ENCODE measurements at places on chromosomes 2 and 18.

DNA sequence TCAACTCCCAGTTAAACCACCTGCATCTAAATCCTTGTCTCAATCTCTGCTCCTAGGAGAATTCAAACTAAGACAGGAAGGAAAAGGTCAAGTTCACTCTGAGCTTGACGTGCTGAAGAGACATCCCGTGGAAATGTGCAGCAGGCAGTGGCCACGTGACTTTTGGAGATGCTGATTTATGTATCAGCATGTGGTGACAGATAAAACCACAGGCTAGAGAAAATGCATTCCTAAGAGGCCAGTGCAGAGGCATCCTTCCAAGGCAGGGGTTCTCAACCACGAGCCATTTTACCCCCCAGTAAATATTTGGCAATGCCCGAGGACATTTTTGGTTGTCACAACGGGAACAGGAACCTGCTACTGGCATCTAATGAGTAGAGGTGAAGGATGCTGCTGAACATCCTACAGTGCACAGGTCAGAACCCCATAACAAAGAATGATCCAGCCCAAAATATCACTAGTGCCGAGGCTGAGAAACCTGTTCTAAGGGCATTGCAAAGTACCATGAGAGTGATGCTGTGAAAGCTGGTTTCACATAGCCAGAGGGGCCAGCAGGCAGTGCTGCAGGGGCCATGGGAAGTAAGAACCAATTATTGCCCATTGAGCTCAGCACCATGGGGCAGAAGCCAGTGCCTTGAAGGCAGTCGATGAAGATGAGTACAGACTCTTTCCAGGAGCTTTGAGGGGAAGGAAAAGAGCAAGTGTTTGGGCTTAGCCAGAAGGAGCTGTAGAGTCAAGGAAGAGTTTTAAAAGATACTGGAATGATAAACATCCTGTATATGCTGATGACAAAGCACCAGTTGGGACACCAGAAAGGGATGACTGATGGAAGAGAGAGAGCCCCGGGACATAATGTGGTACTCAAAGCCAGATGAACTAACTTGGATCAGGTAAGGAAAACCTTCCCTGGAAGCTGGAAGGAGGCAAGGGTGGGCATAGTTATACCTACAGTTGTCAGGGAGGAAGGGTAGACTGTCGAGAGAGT lies 174.6 kb downstream of the HAUS1 start:
- no peak for DNase-seq

GRCh38 chr18:7459851-7460770 lies 107.0 kb upstream of the PTPRM start:
- no peak for DNase-seq

DNA sequence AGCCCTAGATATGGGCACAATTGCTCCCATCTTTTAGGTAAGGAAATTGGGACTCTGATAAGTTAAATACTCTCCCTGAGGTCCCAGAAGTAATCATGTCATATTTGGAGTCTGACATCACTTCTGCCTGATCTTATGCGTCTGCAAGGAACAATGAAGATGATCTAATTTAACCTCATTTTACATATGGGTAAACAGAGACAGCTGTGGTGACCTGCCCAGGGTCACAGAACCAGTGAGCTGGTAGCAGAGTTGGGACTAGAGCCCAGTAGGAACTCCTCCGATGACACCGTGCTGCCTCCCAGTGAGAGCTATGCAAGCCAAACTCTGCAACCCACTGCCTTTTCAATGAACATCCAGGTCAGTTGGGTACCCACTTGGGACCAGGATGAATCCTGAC lies 17.8 kb downstream of the CTAGE1 start:
- DNase-seq: no peak

DNA sequence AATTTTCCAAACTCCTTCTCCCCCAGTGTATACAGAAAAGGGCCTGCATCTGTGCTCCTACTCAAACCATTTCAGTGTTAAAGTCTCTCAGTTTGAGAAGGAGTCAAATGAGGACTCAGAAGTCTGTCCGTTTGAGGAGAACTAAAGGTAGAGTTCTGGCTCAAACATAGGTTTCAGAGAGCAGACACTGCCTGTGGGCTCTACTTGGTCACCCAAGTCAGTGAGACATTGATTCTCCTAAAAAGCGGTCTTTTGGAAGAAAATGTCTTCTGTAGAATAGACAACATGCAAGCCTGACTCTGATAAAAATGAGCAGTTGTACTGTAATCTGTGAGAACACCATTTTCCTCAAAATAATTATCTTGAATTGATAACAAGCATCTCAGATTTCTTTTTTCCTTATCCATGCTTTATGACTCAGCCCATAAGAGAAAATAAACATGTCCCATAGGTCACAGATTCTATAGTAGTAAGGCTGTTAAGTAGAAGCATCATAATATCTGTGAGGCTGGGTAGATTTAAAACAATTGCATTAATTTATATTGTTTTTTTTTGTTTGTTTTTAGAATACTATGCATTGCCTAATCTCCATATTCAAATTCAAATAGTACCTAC lies 82.8 kb downstream of the ASXL3 start:
- DNase-seq: no peak

DNA sequence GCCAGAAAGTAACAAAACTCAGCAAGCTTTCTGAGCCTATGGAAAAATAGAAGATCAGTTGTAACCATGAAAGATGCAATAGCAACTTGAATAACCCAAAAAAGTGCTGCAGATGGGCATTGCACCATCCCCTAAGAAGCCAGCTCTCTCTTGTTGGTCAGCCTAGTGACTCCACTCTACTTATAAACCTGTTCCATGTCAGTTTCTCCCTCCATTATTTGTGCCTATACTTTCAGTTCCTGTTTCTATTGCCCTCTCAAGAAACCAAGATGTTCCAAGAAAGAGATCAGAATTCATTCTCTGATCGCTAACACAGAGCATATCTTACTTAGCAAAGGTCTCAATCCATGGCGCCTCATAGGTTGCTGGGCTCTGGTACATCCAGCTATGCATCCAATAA lies 170.3 kb upstream of the MAP2 start:
- DNase-seq: no peak

DNA sequence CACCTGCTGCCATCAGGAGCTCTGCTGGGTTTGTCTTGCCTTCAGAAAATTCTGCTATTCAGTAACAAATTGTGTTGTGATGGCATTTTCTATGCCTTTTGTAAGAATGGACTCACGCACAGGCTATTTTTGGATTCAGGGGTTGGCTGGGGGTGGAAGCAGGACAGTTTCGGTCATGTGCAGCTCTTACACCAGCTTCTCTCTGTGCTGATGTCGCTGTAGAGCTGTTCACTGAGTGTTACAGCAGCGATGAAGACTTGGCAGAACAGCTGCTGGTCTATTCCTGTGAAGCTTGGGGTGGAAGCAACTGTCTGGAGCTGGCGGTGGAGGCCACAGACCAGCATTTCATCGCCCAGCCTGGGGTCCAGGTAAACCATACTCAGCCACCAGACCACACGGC lies 49.2 kb downstream of the TRPM8 start:
- no peak for DNase-seq

GRCh38 chr2:144443837-144444817 lies 75.8 kb downstream of the ZEB2 start:
- no peak for DNase-seq

- DNase-seq: no peak
Measured at GRCh38 chr2:43158259-43158880, 68.0 kb downstream of the ZFP36L2 start.

GRCh38 chr2:85061896-85062295 lies 71.3 kb upstream of the TCF7L1 start:
- DNase-seq: no peak

GRCh38 chr2:145350011-145350410 lies 830.1 kb upstream of the ZEB2 start:
- no peak for DNase-seq

- DNase-seq: no peak
Measured at GRCh38 chr2:20501974-20502373, 55.1 kb downstream of the RHOB start.

- DNase-seq: no peak
Measured at GRCh38 chr18:37872562-37872961, 307.0 kb upstream of the CELF4 start.

DNA sequence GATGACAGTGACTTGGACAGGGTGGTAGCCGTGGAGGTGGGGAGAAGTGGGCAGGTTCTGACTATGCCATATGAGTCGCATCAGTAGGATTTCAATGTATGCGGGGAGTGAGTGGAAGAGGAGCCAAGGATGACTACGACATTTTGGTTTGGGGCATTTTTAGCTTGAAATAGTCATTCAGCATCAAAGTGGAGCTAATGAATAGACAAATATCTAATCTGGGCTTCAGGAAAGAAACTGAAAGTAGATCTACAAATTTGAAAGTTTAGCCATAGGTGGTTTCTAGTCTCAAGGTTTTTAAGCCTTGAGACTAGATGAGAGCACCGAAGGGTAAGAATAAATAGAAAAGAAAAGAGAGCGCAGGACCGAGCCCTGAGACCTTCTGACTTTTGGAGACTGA lies 58.3 kb downstream of the FEZ2 start:
- DNase-seq: no peak

- DNase-seq: no peak
Measured at GRCh38 chr2:190182071-190182524, 119.6 kb upstream of the MSTN start.

GRCh38 chr18:54684784-54685183 lies 93.7 kb downstream of the DYNAP start:
- DNase-seq: no peak

DNA sequence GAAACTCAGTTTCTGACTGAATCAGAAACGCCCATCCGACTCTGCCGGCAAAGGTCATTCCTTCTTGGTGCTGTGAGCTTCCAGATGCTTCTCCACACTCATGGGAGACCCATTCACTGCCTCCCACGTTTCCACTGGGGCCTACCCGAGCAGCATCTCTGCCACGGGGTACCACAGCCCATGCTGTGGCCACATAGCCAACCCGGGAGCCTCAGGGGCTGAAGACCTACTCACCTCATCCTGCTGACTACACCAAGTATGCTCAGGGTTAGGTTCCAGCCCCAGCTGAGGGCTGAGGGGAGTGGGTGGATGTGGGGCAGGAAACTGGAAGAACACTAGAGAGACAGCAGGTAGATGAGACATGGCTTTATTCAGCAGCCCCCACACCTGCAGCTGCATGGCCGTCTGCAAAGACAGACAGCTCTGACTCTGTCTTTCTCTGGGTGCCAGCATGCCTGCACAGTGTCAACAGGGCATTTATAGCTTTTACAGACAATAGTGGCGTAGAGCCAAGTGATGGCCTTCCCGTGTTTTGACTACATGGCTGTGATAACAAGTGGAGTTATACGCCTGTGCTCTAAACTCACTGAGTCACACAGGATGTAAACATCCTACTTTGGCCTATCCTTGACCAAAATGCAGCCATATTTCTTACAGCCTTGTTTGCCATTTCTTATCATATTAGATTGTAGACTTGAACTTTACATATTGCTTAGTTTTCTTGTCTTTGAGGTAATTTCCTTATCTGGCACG lies 16.5 kb upstream of the KLHL23 start:
- DNase-seq: no peak

- DNase-seq: no peak
Measured at GRCh38 chr2:55782528-55783173, 89.0 kb upstream of the PNPT1 start.

- DNase-seq: no peak
Measured at GRCh38 chr2:202736826-202737225, 102.1 kb downstream of the FAM117B start.

DNA sequence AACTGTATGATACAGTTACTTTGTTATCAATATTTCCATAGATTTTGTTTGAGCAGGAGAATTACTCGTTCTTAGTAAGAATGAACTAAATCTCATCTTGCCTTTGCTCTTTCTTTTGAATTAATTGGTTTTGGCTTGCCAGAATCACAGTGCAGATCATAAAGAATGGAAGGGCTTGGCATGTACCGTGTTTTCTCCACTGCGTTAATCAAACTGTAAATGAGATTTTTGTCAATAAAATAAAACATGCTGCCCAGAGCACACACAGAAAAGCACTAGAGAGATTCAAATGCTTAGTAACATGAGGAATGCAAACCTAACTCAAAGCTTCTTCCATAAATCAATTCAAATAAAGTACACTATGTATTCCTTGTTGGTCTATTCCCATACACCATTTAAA lies 229.6 kb upstream of the CDH2 start:
- DNase-seq: no peak

- DNase-seq: no peak
Measured at GRCh38 chr2:197235711-197236110, 74.9 kb downstream of the ANKRD44 start.

GRCh38 chr18:11570769-11571412 lies 38.5 kb upstream of the SLC35G4 start:
- no peak for DNase-seq

DNA sequence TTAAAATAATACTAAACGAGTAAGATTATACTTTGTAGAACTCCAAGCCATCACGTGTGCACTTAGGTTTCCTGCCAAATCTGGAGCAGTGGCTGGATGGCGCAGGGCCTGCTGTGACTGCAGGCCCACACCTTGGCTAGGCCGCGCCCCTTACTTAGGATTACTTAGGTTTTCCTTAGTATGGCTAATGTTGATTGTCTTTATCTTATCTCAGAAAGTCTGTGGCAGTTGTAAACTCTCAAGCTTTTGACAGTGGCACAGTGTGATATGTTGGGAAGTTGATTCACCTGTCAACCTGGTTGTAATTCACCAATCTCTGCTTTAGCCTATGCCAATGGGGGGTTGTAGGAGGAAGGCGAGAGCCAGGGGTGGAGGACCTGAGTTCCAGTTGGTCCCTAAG lies 208.4 kb downstream of the ZNF407 start:
- no peak for DNase-seq

- no peak for DNase-seq
Measured at GRCh38 chr2:227788561-227789018, 25.1 kb upstream of the CCL20 start.

DNA sequence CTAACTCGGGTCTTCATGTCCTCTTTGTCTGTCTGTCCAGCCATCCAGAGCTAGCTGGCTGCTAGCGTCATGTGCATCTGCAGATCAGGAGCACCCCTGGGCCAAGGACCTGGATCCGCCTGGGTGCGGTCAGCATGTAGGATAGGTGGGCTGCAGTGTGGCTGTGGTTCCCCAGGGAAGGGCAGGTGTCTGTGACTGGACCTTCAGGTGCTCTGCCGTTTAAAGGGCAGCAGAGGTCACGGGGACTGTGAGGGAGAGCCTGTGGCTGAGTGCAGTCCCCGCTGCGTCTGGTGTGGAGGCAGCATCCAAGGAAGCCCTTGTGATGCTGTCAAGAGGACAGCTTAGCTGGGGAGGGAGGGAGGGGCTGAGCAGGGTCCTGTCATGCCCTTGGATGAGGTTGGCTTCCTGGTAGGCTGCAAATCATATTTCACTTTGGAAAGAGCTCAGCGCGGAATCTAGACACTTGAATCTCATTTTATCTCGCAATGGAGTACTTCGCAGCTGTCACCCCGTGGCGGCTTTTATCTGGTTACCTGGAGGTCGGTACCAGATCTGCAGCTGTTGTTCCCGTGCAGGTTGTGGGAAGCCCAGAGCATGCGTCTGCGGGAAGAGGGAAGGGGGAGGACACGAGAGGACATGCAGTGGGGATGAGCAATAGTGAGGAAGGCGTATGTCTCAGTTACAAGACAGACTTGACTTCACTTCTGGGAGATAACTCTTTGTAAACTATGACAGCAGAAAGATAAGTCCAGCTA lies 5.9 kb upstream of the RALB start:
- DNase-seq: no peak

- no peak for DNase-seq
Measured at GRCh38 chr2:192159736-192160135, 35.0 kb downstream of the TMEFF2 start.

Measured in GM12891 (cell line).